Endothelial cell of umbilical vein (primary cell): ENCODE measurements at places on chromosomes 12 and 14.
A peak's percentile ranks its signal among the peaks of the same experiment; 100 is the strongest.

DNA sequence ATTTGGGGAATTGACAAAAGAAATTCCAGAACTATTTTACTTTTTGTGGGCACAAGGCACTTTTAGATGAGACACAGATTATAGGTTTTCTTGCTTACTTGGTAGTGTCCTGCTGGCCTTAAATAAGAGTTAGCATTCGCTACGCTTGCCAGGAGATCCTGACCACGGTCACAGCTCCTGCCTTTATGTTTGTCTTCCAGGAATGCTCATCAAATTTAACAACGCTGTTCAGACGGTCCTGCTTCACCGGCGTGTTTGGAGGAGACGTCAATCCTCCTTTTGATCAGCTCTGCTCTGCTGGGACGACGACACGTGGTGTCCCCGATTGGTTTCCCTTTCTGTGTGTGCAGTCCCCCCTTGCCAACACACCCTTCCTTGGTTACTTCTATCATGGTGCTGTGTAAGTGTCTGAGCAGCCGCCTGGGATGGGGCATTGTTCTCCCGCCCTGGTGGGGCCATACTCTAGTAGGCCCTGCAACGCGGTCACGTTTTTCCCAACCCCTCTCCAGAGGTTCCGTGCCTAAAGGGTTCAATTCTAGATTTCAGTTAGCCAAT is 15.8 kb downstream of the TCTN2 start:
- DNase-seq, result no peak

- peak; percentile 30 for DNase-seq
Observed at GRCh38 chr12:9646794-9647781, 22.4 kb upstream of the CLEC2D start.

DNA sequence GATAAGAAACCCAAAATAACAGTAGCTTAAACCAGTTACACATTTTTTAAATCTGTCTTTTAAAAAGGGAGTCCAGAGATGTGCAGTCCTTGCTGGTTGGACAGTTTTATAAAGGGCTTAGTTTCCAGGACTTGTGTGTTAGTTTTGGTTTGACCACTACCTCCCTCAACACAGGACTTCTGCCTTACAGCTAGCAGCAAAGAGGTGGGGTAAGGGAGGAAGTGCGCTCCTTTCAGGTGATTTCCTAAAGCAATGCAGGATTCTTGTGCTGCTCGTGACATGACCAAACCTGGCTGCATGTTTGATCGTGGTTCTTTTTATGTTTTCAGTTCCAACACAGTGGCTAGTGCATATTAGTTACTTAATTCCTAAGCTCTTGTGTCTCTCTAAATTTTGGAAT is 266.2 kb downstream of the TMTC2 start:
- DNase-seq, result no peak

DNA sequence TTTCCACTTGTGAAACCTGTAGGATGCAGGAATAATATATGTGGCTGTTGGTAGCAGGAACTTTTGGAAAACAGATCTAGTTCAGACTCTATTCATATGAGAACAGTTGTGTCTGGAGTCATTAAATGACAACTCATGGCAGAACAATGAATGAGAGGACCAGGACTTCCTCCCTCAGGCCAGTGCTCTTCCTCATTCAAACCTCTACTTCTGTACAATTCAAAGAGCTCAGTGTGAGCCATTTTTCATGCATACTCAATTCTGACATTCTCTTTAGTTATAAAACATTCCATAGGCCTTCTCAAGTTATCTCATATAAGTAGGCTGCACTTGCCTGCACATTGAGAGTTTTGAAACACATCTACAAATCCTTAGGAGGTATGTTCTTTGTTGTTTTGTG is 1526.6 kb upstream of the FLRT2 start:
- peak; percentile 27 for DNase-seq

DNA sequence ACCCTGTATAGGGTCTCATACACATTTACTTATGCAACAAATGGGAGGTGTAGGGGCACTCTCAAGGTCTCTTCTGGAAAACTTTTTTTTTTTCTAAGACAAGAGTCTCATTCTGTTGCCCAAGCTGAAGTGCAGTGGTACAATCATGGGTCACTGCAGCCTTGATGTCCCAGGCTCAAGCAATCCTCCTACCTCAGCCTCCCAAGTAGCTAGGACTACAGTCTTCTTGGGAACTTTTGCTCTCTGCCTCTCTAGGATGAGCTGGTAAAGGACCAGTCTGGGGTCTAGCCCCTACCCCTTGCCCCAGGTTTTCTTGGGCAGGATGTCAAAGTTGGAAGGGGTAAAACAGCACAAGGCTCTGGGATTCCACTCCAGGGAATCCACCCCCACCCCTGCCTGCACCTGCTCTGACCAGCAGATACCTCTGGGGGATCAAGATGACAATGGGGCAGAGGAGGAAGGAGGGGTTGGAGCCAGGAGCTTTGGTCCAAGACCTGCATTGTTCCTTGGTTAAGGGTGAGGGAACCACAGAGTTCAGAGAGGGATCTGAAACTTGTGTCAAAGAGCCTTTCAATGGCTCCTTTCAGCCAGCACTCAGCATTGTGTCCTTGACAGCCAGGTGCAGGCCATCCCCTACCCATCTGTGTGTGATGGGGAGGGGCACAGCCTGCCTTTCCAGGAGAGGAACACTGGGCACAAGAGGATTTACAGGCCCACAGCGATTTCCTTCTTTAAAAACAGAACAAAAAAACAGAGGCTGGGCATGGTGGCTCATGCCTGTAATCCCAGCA is 12.2 kb downstream of the CTDSP2 start:
- no peak for DNase-seq

GRCh38 chr14:61564618-61565091 is 130.7 kb upstream of the HIF1A start:
- DNase-seq, result peak; percentile 70

- DNase-seq, result no peak
Observed at GRCh38 chr12:42135259-42135814, 9.3 kb downstream of the GXYLT1 start.

DNA sequence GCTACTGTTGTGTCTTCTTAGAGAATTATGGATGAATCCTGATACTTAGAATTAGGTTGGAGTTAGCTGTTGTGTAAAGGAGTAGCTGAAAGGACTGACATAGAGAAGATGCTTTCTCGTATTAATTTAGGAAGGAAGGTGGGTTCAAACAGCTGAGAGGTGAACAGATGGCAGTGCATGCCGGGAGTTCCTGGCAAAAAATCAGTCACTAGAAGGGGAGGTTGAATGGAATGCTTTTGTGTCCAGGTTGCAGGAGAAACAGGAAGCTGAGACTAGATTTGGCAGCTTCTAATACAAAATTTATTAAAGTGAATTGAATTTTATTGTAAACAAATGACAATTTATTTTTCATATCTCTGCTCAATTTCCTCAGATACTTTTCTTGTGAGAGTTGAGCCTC is 70.8 kb downstream of the BTG1 start:
- peak; percentile 33 for DNase-seq

DNA sequence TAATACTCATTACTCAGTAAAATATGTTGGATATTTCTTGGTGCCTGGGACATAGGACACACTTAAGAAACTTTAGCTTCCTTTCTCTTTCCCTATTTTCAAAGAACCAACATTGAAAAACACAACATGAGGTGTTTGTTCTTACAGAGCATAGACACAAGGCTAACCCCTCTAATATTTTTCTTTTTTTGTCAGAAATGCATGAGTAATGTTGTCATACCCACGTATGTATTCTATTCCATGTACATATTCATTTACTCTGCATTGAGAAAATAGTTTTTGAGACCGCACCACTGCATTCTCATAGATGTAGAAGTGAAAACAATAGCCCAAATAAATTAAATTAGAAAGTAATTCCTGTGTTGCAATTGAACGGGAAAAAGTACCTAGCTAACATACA is 13.0 kb downstream of the PAX9 start:
- no peak for DNase-seq

GRCh38 chr14:90419200-90419599 is 22.4 kb downstream of the CALM1 start:
- peak; percentile 100 for DNase-seq

DNA sequence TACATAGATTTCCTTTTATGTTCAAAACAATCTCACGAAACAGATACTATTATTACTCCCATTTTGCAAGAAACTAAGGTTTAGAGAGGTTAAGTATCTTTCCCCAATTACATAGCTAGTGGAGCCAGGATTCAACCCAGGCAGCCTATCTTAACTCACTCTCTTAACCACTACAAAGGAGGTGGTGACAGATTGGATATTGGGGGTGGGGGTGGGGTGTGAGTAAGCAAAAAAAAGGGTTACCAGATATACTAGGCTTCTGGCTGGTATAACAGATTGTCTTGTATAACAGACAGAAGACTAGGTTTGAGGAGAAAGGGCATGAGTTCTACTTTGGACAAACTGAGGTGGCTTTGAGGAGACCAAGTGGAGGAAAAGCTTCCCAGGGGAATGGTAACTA is 2.1 kb downstream of the GMFB start:
- no peak for DNase-seq
